ENCODE measurements at places on chromosomes 16 and 17.

DNA sequence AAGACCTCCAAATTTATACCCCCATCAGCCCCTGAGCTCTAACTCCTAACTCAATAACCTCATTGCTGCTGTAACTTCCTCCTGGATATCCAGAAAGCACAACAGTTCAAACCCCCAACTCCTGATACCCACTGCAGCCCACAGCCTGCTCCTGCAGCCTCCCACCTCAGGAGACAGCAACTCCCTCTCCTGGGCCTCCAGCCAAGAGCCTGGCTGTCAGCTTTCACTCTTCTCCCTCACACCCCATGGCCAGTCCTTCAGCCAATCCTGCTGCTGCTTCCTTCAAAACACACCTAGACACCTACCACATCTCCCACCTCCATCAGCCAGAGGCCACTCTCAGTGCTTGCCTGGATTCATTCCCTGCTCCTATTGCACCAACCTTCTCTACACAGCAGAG, 5.4 kb downstream of the GINS2 start:
- DNase-seq: no peak

- peak; percentile 59 for DNase-seq
Measured at GRCh38 chr17:4249452-4250029, 14.2 kb downstream of the ANKFY1 start.

GRCh38 chr16:80746231-80746630, 58.2 kb downstream of the CDYL2 start:
- no peak for DNase-seq

DNA sequence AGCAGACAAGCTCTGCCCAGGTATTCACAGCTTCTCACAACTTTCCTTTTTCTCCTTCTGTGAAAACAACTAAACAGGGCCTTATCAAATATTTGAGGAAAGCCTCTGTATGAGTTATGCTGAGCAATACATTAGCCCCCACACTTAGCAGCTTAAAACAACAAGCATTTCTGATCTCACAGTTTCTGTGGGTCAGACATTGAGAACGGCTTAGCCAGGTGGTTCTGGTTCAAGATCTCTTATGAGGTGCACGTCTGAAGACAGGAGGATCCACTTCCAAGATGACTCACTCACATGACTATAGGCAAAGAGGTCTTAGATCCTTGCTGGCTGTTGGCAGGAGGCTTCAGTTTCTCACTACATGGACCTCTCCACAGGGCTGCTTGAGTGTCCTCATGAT, 181.4 kb upstream of the WSCD1 start:
- no peak for DNase-seq

- DNase-seq: no peak
Measured at GRCh38 chr16:24848065-24848464, 2.3 kb downstream of the SLC5A11 start.

DNA sequence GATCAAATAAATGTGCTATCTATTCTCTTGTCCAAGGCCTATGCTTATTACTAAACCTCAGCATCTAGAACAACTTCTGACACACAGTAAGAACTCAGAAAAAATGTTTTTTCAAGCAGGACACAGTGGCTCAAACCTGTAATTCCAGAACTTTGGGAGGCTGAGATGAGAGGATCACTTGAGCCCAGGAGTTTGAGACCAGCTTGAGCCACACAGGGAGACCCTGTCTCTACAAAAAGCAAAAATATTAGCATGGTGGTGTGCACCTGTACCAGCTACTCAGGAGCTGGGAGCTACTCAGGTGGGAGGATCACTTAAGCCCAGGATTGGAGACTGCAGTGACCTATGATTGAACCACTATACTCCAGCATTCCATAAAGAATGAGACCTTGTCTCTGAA, 32.5 kb downstream of the USP32 start:
- DNase-seq: no peak

GRCh38 chr16:85514295-85514597, 98.9 kb upstream of the GSE1 start:
- DNase-seq: no peak

DNA sequence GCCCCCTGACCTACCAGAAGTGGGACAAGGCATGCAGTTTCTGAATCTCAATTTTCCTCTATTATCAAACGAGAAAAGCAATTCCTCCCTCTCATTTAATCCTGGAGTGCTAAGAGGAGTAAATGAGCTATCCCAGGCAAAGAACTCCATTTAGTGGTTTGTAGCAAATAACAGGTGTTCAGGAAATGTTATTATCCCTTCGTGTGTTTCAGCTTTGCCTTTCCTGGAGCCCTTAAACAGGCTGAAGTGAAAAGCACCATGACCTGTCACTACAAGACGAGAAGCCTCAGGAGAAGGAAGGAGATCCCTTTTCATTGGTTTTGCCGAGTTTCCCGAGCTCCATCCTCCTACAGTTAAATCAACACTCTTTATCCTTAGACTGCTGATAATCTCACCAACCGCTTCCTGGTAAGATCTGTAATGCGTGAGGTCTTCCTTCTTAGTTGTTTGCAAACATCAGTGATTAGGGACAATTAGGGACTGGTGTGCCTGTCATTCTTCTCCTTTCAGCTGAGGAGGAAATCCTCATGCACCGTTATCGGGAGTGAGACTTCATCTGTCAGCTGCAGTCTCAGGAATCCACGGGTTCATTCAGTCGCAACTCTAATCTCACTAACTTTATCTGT, 30.8 kb upstream of the MYOCD start:
- DNase-seq: no peak

GRCh38 chr17:2924211-2924610, 128.0 kb downstream of the RAP1GAP2 start:
- DNase-seq: no peak

- DNase-seq: no peak
Measured at GRCh38 chr16:22120440-22120839, 28.1 kb downstream of the VWA3A start.

GRCh38 chr17:45302649-45303173, 14.1 kb downstream of the MAP3K14 start:
- peak; percentile 55 for DNase-seq

GRCh38 chr17:49723423-49723822, 15.7 kb upstream of the SLC35B1 start:
- no peak for DNase-seq

- no peak for DNase-seq
Measured at GRCh38 chr17:78903101-78903779, at the start of gene CEP295NL. Gene CEP295NL, minus strand, starts transcription at chr17:78903201. Its CDS starts 1,373 bp downstream, at chr17:78901828.

DNA sequence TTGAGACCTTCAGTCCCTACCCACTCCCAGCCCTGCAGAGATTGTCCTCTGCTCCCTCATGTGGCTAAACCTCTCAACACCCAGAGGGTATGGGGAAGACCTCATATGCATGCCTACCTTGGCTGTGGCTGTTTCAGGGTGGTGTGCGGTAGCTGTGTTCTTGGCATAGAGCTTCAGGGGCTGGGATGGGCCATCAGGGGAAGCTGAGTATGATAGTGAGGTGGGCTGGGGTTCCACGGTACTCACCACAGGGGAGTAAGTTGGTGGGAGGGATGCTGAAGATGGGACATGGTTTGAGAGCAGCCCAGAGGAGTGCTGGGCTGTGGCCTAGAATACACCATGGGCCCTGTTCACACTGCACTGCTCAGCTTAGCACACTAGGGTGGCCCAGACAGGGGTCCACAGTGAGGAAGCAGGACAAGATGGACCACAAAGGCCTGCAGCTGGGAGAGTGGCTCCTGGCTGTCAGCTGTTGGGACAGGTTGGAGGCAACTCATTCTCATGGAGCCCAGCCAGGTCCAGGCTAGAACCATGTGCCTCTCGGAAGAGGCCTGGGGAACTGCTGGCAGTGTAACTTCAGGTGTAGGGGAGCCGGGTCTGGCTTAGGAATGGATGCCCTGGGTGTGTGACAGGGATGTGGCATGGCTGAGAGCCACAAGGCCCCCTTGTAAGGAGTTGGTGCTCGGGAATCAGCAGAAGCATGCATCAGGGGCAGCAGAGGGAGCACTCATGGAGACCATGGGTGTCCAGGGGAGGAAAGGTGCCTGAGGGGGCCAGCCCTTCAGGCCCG, 3.1 kb downstream of the MFAP4 start:
- DNase-seq: no peak

DNA sequence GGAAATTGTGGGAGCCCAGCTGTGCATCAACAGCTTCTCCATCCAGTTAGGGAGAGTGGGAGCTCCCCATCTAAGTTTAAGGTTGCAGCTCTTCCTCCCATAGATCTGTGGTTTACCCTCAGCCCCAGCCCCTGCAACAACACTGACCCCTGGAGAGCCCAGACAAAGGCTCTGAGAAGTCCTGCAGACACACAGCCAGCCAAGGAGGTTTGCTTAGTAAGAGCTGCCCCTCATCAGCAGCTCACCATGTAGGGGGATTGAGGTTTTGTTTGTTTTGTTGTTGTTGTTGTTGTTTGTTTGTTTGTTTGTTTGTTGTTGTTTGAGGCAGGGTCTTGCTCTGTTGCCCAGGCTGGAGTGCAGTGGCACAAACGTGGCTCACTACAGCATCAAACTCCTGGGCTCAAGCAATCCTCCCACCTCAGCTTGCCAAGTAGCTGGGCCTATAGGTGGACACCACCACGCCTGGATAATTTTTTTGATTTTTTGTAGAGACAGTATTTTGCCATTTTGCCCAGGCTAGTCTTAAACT, 138.6 kb downstream of the CLEC16A start:
- DNase-seq: no peak

GRCh38 chr17:33049781-33050414, 58.3 kb downstream of the SPACA3 start:
- DNase-seq: peak; percentile 71

DNA sequence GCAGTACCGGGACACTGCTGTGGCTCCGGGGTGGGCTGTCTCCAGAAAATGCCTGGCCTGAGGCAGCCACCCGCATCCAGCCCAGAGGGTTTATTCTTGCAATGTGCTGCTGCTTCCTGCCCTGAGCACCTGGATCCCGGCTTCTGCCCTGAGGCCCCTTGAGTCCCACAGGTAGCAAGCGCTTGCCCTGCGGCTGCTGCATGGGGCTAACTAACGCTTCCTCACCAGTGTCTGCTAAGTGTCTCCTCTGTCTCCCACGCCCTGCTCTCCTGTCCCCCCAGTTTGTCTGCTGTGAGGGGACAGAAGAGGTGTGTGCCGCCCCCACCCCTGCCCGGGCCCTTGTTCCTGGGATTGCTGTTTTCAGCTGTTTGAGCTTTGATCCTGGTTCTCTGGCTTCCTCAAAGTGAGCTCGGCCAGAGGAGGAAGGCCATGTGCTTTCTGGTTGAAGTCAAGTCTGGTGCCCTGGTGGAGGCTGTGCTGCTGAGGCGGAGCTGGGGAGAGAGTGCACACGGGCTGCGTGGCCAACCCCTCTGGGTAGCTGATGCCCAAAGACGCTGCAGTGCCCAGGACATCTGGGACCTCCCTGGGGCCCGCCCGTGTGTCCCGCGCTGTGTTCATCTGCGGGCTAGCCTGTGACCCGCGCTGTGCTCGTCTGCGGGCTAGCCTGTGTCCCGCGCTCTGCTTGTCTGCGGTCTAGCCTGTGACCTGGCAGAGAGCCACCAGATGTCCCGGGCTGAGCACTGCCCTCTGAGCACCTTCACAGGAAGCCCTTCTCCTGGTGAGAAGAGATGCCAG, 12.9 kb downstream of the STH start:
- no peak for DNase-seq

- DNase-seq: no peak
Measured at GRCh38 chr17:32794533-32795246, 82.2 kb downstream of the MYO1D start.

DNA sequence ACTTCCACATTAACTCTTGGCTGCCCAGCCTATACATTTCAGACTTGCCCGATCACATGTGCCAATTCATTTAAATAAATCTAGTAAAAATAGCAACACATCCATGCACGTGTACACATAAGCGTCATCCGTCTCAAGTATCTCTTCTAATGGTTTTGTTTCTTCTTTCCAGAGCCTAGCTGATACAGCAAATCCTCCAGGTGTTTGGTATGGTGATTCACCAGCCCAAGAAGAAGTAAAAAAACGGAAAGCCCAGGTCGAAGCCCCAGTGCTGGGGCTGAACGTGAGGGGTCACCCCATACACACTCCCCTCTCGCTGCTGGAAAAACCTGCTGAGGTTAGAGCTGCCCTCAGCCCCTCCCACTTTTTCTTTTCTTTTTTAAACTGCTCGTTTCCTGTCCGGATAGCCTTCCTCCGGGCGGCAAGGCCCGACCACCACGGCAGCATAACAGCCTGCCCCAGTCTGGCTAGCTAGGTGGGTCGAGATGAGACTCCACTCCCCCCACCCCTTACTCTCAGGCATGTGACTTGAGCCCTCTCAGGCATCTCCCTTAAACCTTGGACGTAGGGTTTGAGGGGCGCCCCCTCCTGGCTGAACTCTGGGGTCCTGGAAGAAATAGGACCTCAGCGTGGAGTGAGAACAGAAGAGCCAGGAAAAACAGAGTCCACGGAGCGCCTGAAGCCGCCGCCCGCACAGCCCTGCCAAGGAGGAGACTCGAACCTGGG, 13.9 kb upstream of the OR1F1 start:
- peak; percentile 59 for DNase-seq

DNA sequence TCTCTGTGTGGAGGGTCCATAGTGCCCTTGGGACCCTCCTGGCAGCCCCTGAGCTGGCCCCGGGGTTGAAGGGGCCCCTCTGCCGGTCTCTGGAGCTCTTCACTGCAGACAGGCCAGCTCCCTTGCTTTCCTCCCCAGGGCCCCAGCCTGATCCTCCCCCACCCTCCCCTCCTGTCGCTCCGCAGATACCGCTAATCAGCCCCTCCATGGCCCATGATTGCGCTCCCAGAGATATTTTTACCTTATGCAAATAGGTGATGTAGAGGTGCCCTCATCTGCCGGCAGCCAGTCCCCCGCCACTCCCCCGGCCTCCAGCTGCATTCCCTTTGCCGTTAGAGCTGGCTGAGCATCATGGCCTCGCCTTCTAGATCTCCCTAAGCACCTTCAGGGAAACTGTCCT, 9.2 kb downstream of the MMP15 start:
- DNase-seq: no peak

DNA sequence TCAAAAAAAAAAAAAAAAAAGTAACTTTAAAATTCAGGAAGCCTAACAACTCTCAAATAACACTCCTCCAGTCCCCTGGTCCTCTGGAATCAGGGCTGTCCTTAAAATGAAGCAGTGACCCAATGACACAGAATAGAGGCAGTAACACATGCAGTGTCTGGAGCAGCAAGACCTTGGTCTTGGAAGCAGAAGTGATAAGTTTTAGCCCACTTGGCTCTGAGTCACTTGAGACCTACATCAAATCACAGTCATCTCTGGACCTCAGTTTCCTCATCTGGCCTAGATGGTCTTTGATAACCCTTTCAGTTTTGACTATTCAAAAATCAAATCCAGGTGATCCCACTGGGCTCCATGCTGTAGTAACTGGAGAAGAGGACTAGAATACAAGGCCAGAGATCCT, 39.0 kb downstream of the LYRM1 start:
- DNase-seq: no peak

GRCh38 chr16:71648921-71649320, 22.9 kb downstream of the MARVELD3 start:
- DNase-seq: no peak
